Fibroblast of gingiva (primary cell): ENCODE measurements at places on chromosomes 7 and 10.

GRCh38 chr7:100614308-100614861 is 2.0 kb downstream of the MOSPD3 start:
- DNase-seq, result no peak

DNA sequence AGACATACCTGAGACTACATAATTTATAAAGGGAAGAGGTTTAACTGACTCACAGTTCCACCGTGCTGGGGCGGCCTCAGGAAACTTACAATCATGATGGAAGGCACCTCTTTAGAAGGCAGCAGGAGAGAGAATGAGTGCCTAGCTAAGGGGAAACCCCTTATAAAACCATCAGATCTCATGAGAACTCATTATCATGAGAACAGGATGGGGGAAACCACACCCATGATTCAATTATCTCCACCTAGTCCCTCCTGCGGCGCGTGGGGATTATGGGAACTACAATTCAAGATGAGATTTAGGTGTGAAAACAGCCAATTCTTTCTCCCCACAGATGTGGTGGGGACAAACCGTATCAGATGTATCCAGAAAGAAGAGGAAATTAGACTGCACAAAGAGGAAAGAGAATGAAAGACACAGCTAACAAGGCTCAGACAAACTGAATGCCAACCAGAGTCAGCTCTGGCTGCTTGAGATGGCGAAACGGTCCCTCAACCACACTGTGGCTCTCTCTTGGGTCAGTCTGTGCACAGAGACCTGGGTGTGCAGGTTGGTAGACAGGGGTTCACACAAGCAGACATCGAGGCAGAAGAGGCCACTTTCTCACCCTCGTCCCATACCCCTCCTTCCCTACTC is 375.6 kb downstream of the SFMBT2 start:
- no peak for DNase-seq

- no peak for DNase-seq
These were observed 100.6 kb downstream of the KAT6B start for GRCh38 chr10:74926791-74927585.

DNA sequence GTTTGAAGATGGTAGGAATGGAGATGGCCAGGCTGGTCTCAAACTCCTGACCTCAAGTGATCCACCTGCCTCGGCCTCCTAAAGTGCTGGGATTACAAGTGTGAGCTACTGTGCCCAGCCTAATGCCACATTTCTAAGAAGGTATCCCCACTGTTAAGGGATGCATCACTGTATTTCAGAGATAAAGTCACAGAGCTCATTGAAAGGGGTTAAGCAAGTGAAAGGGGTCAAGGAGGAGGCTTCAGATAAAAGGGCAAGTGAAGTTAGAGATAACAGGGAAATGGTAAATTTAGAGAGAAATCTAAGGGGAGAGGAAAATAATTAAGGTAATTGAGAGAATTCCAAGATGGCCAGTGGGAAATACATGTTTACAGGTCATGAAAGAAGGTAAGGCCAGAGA is 93.0 kb upstream of the SP4 start:
- no peak for DNase-seq

DNA sequence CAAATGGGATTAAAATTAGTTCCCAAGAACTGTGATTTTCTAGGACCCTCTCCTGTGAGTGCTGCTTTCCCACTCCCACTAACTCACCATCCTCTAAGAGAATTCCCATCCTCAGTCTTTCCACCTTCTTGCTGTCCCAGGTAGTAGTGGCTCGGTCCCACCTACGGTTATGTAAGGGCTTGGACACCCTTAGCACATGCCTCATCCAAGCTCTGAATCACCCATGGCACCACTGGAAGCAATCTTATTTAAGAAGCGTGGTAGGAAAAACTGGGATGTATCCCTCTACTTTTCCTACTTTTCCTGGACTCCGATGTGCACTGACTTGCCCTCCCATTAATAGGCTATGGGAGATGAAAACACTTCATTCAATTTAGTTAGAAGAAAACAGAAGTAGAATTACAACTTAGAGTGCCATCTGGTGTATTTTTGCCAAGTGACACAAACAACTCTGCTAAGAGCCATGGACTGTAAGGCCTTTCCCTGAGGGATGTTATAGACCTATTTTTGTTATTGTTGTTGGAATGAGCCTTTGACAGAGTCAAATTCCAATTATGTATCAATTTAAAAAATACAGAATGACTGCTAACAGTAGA is 13.7 kb upstream of the ANKRD22 start:
- DNase-seq, result peak; percentile 33

- no peak for DNase-seq
These were observed 14.9 kb downstream of the CAMK2G start for GRCh38 chr10:73859428-73859783.

- DNase-seq, result no peak
These were observed 22.1 kb upstream of the OPN4 start for GRCh38 chr10:86632009-86632800.

GRCh38 chr10:130749911-130750310 is 561.6 kb downstream of the TCERG1L start:
- no peak for DNase-seq

- DNase-seq, result peak; percentile 50
These were observed 33.9 kb downstream of the EBLN1 start for GRCh38 chr10:22183771-22184461.

DNA sequence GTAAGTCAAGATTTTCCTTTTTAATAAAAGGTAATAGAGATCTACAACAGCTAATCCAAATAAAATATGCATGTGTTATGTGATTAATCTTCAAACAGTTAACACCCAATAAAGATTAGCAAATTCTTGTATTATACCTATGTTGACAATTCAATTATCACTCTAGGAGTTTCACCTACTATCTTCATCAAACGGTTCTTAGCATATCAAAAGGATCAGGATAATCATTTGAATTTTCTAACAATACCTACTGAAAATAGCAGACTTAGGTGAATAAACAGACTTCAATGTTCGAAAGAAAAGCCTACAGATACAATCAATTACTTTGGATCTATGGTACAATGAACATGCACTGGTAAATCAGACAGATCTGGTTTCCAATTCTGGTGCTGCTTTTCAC is 268.3 kb downstream of the CACNA2D1 start:
- DNase-seq, result no peak

DNA sequence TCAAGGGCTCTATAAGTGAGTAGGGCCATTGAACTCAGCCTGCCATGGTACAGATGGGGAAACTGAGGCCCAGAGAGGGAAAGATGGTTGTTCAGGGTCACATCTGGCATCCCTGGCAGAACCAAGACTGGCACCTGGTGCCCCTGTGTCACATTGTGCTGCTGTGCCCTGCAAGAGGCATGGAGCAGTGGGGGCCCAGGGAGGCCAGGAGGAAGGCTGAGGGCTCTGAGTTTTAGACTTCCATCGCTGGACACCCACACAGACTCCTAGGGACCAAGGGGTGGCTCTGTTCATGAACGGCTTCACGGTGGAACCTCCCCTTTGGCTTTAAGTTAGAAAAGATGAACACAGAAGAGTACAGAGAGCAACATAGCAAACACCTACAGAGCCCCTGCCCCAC is 66.7 kb upstream of the AQP1 start:
- no peak for DNase-seq

- no peak for DNase-seq
These were observed 3.8 kb downstream of the PRAP1 start for GRCh38 chr10:133350950-133351329.

- peak; percentile 8 for DNase-seq
These were observed 550.0 kb downstream of the MDFIC start for GRCh38 chr7:115471891-115472290.

DNA sequence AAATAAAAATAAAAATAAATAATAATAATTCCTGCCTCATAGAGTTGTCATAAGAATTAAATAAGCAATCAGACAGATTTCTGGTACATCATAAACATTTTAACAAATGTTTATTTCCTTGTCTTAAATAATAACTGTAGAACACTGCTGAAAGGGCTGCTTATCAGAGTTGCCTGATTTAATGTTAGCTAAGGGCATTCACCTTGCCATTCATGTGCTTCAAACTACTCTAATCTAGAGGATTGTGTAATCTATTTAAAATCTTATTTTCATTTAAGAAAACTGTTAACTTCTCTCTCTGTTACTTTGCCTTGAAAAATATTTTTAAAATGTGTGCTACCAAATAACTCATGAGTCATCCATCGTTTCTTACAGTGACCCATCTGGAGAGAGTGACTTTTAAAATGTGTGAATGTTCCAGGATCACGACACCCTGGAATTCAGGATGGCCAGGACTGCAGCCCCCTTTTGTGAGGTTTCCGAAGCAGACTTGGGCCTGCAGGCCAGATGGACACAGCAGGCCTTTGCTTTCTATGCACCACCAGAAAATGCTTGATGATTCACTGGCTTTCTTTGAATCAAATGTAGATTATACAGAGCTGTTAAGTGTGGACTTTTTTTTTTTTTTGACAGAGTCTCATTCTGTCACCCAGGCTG is 109.1 kb upstream of the TNS3 start:
- peak; percentile 63 for DNase-seq

DNA sequence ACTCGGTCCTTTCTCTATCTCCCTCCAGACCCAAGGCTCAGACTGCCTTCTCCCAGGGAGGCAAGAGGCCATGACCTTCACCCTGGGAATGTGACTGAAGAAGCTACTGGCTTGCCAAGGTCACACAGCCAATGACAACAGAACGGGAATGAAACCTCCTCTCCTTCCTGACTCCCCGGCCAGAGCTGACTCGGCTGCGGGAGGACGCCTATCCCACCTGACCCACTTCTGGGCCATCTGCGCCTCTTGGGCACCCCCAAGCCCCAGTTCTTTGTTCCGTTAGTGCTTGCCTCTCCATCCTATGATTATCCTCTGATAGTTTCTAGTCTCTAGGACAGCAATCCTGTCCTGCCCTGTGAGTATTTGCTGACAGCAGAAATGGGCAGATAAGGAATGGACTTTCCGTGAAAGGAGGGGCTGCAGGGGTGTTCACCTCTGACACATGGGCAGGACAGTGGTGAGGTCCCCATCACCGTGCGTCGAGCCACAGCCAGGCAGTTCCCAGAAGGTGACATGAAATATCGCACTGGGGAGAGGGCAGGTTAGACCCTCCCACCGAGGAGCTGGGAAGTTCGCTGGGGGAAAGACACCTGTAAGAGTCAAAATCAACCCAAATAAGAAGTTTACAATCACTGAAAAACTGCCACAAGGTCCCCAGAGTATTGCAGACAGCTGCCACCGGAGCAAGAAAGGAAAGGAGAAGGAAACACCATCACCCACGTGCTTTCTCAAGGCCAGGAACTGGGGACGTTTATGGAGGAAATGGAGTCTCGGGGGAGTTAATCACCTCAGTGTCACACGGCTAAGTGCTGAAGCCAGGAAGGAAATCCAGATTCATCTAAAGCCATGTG is 63.0 kb downstream of the INSIG1 start:
- no peak for DNase-seq

DNA sequence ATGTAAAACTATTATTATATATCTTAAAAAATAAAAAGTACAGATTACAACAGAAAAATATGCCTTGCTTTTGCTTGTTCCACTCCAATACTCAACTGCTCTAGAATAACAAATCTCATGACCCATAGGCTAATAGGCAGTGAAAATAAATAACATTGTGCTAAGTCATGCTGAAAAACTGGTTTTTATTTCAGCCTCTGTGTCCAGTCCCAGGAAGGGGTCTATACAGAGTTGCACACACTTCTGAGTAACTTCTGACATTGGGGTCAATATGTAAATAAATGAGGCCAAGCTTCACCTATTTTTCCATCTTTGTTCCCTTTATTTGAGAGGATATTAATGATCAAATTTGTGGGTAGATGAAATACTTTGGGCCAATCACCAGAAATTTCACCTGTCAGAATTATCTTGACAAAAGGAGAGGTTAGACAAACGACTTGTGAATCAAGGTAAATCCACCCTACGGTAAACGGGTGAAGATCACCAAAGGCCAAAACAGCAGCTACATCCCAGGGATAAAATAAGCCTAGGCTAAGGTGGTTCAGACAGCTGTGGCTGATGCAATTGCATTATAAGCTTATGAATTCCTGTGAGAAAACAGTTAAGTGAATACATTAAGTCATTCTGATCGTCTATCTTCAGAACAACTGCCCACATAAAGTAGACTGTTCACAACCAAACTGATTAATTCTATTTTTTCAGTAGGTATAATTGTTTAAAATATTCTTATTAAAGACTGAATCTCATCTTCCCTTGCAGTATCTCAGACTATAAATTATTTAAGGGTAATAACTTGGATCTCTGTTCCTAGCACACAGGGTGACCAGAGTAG is 87.5 kb downstream of the UBE2H start:
- peak; percentile 65 for DNase-seq

DNA sequence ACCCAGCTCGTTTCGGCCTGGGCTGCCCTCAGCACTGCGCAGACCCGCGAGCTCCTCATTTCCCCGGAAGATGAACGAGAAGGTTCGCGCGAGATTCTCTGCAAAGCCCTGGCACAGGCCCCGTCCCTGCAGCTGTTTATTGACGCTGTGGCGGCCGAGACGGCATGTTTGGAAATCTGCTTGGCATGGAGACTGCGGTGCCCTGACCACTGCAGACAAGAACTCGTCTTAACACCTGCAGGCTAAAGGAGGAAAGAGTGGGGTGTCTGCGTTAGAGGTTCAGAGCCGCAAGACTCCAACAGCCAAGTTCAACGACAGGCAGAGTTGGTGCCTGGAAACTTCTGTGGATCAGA is 125.6 kb downstream of the DNAJB6 start:
- DNase-seq, result no peak

DNA sequence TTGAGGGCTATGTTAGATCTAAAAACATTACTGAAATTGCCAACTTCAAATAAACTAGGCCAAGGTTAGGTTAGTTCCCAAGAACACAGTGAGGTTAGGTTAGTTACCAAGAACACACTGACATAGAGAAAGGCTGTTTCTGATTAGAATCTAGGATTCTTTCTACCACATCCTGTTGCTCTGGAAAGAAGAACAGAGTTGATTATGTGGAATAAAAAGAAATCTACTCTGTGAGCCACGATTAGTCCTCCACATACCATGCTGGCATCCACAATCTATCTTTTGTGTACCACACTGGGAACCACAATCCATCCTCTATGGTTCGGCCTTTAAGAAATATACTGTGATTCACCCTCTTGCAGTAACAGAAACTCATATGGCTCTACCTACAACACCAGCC is 91.4 kb downstream of the LRRTM3 start:
- DNase-seq, result no peak

GRCh38 chr10:120988751-120989150 is 137.6 kb downstream of the WDR11 start:
- no peak for DNase-seq

- no peak for DNase-seq
These were observed 37.1 kb downstream of the GNG11 start for GRCh38 chr7:93958651-93959050.

GRCh38 chr10:7958442-7958841 is 96.0 kb upstream of the GATA3 start:
- no peak for DNase-seq

- no peak for DNase-seq
These were observed 154.0 kb downstream of the CCDC3 start for GRCh38 chr10:12847361-12847975.

GRCh38 chr7:98212532-98213041 is 1.3 kb downstream of the BHLHA15 start:
- DNase-seq, result no peak

DNA sequence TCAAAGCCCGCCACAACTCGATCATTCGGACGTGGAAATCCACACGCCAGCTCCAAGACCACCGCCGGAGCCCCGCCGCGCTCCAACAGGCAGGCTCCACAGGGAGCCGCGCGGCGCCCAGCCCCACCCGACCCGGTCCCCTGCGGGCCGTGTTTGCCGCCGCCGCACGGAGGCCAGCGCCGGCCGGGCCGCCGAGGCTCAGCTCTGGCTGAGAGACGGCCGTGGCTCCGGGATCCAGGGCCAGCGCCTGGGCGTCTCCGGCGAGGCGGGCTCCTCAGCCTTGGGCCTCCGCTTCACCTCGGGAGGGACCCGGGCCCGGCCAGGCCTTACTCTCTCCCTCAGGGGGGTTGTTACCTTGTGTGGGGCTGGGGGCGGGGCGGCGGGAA is 333 bp downstream of the SMNDC1 start:
- no peak for DNase-seq
